Lower leg skin (tissue), 4 donors: ENCODE measurements at places on chromosomes 2 and 18.

- no peak for DNase-seq
Observed at GRCh38 chr2:202140522-202141252, 67.6 kb downstream of the KIAA2012 start.

GRCh38 chr2:216114382-216114713 is 5.2 kb downstream of the XRCC5 start:
- no peak for DNase-seq

- DNase-seq = no peak
Observed at GRCh38 chr2:85257359-85257969, 70.3 kb downstream of the TGOLN2 start.

GRCh38 chr2:136069773-136070172 is 48.2 kb downstream of the CXCR4 start:
- DNase-seq = no peak

- DNase-seq = no peak
Observed at GRCh38 chr18:38313831-38314230, 748.2 kb upstream of the CELF4 start.

GRCh38 chr2:239308661-239309397 is 92.0 kb downstream of the HDAC4 start:
- DNase-seq = peak; percentile 55

GRCh38 chr2:175926272-175926671 is 75.8 kb downstream of the LNPK start:
- no peak for DNase-seq

DNA sequence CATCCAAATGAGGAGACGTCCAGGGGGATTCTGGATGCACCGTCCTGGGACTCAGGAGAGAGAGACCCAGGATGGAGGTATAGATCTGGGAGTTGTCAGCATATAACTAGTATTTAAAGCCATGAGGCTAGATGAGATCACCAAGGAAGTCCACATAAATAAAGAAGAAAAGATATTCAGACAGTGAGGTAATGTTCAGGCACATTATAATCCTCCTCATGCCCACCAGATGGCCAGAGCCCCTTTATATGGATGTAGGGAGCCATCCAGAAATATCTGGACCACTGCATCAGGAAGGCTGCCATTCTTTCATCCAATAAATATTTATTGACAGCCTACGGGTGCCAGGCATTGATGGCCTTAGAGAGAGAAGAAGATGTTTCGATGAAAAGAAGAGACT is 21.2 kb upstream of the NCKAP5 start:
- no peak for DNase-seq

DNA sequence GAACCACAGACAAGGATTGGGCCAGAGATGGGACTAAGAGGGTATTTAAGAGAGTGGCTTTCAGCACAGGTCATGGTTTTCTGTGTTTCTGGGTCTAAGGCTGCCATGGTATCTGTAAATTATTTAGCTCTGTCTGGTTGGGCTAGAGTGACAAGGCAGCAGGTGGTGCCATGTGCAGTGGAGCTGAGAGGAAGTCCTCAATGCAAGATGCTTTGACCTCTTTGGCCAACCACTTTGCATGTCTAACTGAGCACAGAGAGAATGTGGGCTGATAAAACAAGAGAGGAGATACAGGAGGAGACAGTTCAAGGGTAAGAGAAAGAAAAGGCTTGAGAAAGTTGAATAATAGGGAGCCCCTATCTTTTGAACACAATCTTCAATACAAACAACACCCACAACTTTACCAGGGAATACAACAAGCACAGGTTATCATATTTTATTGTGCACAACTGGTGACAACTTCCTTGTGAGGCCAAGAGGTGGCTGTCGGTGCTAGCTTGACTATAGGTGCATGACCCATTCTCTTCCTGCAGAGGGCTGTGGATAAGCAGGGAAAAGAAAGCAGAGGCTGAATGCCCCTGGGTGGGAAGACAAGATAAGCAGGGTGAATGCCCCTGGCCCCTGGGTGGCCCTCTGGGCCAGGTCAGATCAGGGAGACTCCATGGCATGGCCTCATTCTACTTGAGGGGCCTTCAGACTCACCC is 12.3 kb downstream of the FLACC1 start:
- DNase-seq = no peak

GRCh38 chr2:88006912-88007439 is 9.4 kb downstream of the RNU2-63P start:
- no peak for DNase-seq

- DNase-seq = no peak
Observed at GRCh38 chr2:60633615-60634014, 80.2 kb upstream of the BCL11A start.

DNA sequence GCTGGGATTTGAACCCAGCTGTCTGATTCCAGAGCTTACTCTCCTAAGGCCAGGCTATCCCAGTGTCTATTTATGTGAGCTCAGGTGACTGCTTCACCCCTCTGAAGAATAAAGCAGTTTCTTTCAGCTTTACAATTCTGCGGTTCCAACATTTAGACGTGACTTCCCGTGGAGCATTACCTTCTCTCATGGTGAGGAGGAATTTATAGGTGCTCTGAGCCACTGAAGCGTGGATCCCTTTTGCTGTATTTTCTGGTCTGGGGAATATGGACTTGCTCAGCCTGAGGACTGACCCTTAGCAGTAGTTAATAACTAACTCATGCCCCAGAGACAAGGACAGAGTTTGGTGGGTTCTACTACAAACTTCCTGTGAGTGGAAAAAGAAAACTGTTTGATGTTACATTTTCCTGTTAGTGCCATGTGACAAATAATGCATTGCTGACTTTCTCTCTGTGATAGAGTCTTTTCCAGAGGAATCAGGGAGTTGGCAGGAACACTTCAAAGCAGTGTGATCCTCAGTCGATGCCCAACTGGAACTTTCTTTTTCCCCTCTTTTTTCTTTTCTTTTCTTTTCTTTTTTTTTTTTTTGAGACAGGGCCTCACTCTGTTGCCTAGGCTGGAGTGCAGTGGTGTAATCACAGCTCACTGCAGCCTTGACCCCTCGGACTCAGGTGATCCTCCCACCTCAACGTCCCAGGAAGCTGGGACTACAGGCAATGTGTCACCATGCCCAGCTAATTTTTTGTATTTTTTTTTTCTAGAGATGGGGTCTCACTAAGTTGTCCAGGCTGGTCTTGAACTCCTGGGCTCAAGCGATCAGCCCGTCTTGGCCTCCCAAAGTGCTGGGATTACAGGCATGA is 21.9 kb downstream of the CASP10 start:
- no peak for DNase-seq

GRCh38 chr2:237673130-237674001 is 46.0 kb downstream of the LRRFIP1 start:
- DNase-seq = peak; percentile 74

- DNase-seq = peak; percentile 68
Observed at GRCh38 chr2:28736034-28736433, 15.6 kb upstream of the PPP1CB start.

DNA sequence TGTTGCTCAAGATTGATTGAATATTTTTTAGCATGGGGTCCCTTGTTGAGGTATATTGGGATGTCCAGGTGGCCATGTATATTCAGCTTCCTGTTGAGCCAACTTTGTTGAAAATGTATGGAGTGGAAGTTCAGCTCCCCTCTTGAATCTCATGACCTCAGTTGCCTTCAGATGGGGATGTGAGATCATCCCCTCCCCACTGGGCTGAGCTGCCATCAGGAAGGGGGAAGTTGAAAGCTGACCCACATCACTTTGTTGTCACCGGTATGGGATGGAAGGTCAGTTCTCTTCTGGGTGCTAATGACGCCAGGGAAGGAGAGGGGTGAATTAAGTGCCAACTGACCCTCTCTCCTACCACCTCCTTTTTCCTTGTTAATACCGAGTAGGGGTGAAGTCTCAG is 33.9 kb downstream of the ACOXL start:
- DNase-seq = no peak

DNA sequence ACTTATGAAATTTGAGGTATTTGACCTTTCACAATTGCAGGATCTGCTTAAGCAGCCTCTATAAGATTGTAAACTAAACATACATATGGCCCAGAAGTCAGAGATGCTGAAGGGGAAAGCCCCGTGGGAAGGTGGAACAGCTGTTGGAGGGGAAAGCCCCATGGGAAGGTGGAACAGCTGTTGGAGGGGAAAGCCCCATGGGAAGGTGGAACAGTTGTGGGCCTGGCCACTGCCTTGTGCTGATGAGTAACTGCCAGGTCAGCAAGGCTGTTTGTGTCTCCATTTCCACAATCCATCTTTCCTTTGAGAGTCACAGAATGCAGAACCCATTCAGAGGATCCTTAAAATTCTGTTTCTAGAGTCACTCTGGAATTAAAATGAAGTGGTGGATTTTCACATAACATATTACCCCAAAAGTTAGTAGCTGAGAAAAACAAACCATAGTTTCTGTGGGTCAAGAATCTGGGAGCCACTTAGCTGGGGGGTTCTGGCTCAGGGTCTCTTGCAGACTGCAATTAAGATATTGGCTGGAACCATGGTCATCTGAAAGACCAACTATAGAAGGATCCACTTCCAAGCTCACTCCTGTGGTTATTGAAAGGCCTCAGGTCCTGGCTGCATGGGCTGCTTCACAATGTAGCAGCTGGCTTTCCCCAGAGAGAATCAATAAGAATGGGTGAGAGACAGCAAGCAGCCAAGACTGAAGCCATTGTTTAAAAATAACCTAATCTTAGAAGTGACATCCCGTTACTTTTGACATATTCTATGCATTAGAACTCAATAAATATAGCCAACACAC is 86.6 kb upstream of the CAVIN2 start:
- DNase-seq = no peak

DNA sequence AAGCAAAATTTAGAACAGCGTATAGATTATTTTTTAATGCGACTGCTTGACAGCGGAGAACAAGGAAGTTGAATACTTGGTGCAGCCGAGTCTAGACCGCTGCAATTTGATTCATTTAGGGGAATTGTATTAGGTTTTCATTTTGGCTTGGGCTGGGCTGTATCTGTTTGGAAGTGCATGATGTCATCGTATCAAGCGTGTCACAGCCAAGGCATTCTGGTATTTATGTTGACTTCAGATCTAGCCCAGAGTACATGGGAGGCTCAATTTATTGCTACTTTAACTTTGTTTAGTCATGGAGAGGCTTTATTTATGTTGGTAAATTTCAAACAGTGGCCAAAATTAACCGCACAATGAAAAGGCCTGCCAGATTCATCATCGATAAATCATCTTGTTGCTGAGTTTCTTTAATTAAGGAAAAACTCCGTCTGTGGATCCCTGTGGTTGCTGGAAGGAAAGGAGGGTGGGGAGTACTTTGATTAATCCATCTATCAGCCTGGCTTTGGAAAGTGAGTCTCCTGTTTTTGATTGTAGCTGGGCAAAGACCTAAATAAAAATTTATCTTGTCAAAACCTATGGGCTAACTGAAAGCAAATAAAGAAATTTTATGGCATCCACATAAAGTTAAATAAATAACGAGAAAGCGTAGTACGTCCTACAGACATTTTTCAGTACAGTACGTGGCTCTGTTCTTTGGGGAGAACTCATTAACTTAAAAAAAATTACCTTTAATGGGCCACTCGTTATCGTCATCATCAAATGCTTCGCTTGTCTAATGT is 230.4 kb upstream of the SPRED2 start:
- no peak for DNase-seq

DNA sequence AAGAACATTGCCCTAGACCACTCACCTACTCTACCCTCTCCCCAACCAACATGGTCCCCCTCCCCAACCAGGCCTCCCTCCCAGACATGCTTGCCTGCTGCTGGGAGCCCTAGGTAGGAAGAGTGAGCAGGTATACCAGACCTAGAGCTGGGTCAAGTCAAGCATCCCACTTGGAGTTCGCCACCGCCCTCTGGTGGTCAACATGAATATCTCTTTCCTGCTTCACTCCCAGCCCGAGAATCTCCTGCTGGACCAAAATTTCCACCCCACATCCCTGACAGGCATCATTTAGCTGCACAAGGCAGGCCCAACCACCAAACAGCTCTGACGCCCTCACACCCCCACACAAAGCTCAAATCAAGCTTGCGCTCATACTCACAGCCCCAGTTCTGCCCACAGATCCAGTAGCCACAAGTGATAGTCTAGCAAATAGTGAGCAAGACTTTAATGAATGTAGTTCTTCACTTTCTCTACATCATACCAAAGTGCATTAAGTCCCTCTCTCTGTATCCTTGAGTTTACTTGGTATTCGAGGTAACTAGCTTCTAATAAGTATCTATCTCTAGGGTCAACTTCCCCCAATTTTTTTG is 116.0 kb downstream of the TNS1 start:
- peak; percentile 57 for DNase-seq

DNA sequence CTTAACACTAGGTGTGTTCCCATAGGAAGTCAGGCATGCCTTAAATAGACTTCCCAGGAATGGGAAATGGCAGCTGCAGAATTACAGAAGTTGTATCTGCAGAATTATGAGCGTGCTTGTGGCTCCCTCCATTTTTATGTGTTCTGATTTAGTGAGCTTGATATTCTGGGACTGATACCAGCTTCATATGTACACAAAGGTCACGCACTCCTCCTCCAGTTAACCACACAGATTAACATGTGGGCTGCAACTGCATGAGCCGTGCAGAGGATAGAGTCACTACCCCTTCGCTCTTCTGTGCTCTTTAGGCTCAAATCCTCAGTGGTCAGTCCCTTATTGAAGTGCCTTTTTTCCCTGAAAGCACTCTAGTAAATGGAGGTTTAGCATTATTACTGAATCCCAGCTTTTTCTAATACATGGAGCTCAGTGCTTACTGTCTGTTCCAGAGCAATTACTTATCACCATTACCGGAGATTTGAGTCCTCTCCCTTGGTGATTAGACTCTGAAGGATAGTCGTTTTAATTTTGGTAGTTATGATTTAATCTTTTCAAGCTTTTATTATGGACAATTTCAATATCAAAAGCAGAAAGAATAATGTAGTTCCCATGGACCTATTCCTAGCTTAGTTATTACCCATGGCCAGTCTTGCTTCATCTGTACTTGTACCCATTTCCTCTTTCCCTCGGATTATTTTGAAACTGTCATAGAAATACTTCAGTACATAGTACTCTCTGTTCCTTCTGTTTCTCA is 238.3 kb downstream of the PRKCE start:
- no peak for DNase-seq

GRCh38 chr2:36789181-36789804 is 92.8 kb downstream of the VIT start:
- DNase-seq = no peak

- no peak for DNase-seq
Observed at GRCh38 chr2:152730591-152731333, 12.3 kb downstream of the ARL6IP6 start.

DNA sequence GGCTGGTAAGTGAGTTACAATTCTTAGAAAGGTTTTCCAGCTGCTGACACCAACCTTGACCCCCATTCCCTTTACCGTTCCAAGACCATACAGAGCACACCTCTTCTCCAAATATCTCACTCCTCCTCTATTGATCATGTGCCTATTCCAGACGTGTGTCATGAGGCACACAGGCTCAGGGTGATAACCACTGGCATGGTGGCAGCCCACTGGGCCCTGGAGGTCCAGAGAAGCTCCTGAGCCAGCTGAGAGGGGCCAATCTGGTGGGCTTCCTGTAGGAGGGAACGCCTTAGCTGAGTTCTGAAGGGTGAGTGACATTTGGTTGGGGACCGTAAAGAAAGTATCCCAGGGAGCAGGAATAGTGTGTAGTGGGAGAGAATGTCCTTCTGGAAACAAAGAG is 28.3 kb downstream of the ZAP70 start:
- DNase-seq = peak; percentile 49

DNA sequence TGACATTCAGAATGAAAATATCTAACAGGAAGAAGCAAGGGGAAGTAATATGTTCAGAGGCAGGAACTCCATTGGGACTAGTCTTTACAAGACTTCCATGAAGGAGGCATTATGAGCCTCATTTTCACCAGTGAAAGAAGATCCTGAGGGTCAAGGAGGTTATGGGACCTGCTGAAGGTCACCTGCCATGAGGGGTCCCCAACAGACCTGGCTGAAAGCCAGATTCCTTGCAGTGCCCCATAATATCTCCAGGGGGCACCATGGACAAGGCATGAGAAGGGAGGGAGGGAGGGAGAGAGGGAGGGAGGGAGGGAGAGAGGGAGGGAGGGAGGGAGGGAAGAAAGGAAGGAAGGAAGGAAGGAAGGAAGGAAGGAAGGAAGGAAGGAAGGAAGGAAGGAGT is 27.9 kb downstream of the XDH start:
- DNase-seq = no peak
